Chondrocyte (in vitro differentiated cells): ENCODE measurements at places on chromosomes 1 and 21. TPM values are rescaled to one million over a fixed set of nuclear protein-coding genes. Genes with fewer than 3 reads are reported as not detected.

EPHB2 gene
- 44.6 to 57.5 TPM (median 48.0 TPM) in 3 replicates for total RNA-seq

S100A1 gene
- 1.2 to 1.5 TPM (median 1.3 TPM) in 3 replicates for total RNA-seq

TADA1 gene
- 8.9 to 11.1 TPM (median 9.3 TPM) in 3 replicates for total RNA-seq

TMPRSS3 gene
- 0.22 TPM in 1 of 3 replicates, not detected in the others for total RNA-seq

OR2G3 gene
- total RNA-seq = not detected in 3 replicates

ABCG1 gene
- total RNA-seq = 0.51 to 1.6 TPM (median 1.6 TPM) in 3 replicates

ADAMTSL4 gene
- 3.6 to 5.7 TPM (median 5.1 TPM) in 3 replicates for total RNA-seq

FCGR3A gene
- total RNA-seq = not detected in 3 replicates

C1orf210 gene
- total RNA-seq = not detected in 3 replicates

OR10Z1 gene
- not detected in 3 replicates for total RNA-seq

SPATA1 gene
- 1.0 to 2.1 TPM (median 1.1 TPM) in 3 replicates for total RNA-seq

S100A2 gene
- 15.4 to 22.2 TPM (median 18.9 TPM) in 3 replicates for total RNA-seq

LINGO4 gene
- total RNA-seq = not detected in 3 replicates

NR0B2 gene
- not detected in 3 replicates for total RNA-seq

LHX8 gene
- not detected in 3 replicates for total RNA-seq

ADAMTS5 gene
- total RNA-seq = 28.8 to 52.2 TPM (median 30.4 TPM) in 3 replicates

NBPF19 gene
- total RNA-seq = 12.1 to 19.4 TPM (median 14.0 TPM) in 3 replicates

PIGM gene
- 5.7 to 6.9 TPM (median 6.5 TPM) in 3 replicates for total RNA-seq

- DNase-seq = no peak
These were observed 181.8 kb upstream of the OLFM3 start for GRCh38 chr1:102178480-102178879.

DNA sequence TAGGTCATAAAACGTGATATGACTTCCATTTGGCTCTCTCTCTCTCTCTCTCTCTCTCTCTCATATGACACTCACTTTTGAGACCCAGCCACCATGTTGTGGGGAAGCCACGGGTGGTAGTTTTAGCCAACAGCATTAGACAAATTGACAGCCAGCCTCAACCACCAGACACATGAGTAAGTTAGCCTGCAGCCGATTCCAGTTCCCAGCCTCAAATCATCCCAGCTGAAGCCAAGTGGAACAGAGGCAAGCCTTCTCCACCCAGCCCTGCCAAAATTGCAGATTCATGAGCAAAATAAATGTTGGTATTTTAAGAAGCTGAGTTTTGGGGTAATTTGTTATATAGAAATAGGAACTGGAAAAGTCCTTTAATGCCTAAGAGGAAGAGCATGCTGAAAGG lies 98.0 kb upstream of the DNAH14 start:
- no peak for DNase-seq

- no peak for DNase-seq
These were observed 771.2 kb upstream of the B3GALT2 start for GRCh38 chr1:193957556-193958095.

DNA sequence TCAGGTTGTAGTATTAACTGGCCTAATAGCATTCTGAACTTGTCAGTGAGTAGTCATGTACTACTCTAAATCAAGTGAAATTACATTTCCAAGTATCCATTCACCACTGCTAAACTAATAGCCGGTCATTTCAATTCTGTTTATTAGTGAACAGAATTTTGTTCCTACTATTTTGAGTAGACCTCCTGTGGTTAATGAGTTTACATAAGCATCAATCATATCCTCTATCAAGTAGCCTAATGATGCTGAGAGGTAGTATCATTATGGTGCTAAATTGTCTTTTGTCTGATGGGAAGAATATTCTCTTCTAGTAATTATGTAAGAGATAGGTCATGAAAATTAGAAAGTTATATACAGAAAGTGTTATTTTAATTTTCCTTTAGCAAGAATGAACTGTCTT lies 602.8 kb downstream of the KCNT2 start:
- DNase-seq = no peak

GRCh38 chr1:105137543-105138457 lies 1388.1 kb downstream of the AMY1C start:
- DNase-seq = no peak

GRCh38 chr1:212607206-212607912 lies 1.2 kb upstream of the ATF3 start:
- no peak for DNase-seq

GRCh38 chr1:93459126-93459525 lies 11.2 kb downstream of the FNBP1L start:
- no peak for DNase-seq

- no peak for DNase-seq
These were observed 259.8 kb upstream of the CAMK1G start for GRCh38 chr1:209323743-209324142.

- DNase-seq = no peak
These were observed 137.9 kb upstream of the NGF start for GRCh38 chr1:115475901-115476300.

DNA sequence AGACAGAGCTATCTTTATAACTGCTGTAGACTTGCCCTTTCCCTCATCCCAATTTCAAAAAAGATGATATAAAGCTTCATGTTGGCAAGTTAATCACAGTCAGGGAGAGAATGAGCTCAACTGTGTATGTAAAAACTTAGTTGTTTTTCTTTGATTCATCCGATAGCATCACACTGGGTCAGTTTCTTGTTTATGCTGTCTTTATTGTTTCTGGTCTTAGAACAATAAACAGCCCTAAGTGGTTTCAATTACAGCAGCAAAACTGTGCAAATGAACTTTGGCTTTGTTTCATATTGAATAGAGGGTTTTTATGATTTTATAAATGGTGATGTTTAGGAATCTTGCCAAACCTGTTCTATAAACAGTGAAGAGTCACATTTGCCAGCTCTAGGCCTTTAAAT lies 423.8 kb upstream of the CXADR start:
- no peak for DNase-seq

GRCh38 chr1:6960291-6960811 lies 175.1 kb downstream of the CAMTA1 start:
- DNase-seq = no peak

GRCh38 chr1:1306661-1307260 lies 969 bp downstream of the ACAP3 start:
- DNase-seq = no peak

GRCh38 chr1:218429301-218429700 lies 84.2 kb downstream of the TGFB2 start:
- no peak for DNase-seq

GRCh38 chr1:230915078-230915477 lies 46.8 kb upstream of the C1orf198 start:
- DNase-seq = no peak

DNA sequence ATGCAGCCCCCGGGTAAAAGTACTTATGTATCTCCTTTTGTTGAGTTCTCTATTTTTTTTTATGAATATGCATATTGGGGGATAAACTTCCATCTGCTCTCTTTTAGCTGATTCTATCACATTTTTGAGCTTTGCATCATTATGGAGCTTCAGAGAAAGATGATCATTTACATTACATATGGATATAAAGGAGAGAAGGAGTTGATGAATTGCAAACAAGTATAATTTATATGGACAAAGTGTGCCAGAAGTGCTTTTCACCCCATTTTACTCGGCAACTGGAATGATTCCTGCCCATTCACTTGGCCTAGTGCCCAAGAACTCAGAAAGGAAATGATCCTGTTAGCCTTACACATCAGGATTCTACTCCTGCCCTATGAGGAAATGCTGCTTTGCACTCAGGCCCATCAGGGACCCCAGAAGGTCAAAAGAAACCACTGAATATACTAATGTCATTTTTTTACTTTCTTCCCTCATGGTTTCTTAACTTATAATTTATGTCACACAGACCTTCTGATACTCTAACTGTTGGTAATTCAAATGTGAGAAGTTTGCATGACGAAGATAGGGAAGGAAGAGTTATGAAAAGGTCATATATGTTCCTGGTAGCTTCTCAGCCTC lies 65.6 kb downstream of the SAMSN1 start:
- no peak for DNase-seq

DNA sequence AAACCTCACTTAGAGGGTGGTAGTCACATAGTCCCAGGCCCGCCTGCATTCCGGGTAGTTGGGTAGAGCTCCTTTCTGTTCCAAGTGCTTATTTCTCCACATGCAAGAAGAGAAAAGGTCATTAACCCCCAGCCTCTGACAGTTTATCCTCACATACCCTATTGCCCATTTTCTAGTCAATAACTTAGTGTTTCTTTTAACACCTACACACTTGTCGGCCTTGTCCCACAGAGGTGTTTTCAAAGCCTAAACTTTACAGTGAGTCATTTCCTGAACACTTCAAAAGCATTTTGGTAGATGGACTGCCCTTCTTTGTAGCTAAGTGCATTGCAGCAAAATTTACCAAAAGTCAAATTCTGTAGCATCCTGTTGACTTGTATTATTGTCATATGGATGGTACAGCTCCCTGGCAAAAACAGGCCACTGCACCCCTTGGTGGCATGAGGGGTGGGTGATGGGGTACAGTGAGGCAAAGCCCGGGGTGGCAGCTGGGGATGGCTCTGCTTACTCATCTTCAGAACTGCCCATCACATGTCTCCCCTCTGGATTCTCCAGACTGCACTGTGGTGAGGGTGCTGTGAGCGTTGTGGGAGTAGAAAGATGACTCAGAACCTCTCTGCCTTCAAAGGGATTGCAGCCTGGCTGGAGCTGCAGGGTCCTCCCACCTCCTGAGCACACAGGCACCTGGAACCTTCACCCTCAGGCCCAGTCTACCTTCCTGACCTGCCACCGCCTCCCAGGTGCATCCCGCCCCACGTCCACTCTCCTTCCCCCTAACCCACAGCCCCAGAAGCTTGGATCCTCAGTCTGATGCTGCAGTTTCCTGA lies 45.8 kb upstream of the DMRTB1 start:
- DNase-seq = no peak

DNA sequence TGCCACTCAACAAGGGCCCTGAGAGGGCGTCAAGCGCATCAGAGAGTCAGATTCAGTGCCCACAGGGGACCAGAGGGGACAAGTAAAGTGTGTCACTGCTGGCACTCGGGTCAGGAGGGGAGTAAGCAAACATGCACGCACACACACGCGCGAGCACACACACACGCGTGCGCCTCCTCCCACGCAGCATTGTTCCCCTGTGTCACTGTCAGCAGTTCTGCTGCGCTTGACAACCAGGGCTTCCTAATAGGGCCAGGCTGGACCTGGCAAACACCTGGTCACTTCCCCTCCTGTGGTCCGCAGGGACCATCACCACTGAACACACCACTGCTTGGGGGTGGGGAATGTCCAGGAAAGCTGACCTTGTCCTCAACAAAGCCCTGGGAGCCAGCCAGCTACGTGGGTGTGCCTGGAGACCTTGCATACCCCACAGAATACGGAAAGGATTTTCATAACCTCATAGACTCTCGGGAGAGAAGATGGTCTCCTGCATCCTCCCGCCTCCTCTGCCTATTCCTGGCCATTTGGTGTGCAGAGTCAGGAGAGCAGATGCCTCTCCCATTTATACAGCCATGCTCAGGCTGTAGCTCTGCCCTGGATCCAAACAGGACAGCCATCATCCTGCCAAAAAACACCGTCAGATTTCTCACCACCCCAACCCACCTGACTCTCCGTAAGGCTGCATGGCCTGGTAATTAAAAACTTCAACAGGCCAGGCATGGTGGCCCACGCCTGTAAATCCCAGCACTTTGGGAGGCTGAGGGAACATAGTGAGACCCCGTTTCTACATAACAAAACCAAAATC lies 73.2 kb downstream of the SSBP3 start:
- no peak for DNase-seq
